T-helper 22 cell (primary cell): ENCODE measurements at places on chromosomes 4 and X.

- DNase-seq = no peak
Observed at GRCh38 chr4:2280531-2281300, 18.8 kb upstream of the MXD4 start.

- DNase-seq = no peak
Observed at GRCh38 chr4:76584241-76585152, 149.5 kb downstream of the SHROOM3 start.

DNA sequence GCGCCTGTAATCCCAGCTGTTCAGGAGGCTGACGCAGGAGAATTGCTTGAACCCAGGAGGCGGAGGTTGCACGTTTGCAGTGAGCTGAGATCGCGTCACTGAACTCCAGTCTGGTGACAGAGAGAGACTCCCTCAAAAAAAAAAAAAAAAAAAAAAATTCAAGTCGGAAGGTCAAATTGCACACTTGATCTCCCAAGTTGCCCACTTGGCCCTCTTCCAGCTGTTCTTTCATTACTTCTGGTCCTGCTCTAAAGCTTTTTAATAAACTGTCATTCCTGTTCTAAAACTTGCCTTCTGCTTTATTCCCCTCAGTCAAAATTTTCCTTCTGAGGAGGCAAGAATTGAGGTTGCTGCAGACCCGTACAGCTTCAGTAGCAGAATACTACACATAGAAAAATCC is 2358.0 kb downstream of the ARAP2 start:
- no peak for DNase-seq

GRCh38 chrX:141201962-141202361 is 25.0 kb upstream of the LDOC1 start:
- no peak for DNase-seq

- no peak for DNase-seq
Observed at GRCh38 chr4:120218981-120219380, 152.3 kb upstream of the MAD2L1 start.

- no peak for DNase-seq
Observed at GRCh38 chr4:169119536-169119935, 109.5 kb upstream of the CBR4 start.

DNA sequence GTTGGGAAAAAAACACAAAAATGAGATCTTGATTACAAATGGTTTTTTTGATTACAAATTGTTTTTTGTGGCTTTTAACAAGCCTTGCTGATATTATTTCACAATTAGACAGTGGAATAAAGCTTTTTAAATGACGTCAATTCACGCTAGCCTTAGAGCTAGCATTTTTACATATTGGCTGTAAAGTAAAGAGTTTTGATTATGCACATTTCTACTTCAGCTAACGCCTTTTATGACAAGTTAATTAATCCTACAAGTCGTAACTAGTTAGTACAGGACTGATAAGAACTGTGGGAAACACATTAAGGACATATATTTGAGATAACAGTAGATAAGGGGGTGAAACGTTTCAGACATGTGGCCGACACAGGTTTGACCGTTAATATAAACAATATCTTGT is 95.7 kb upstream of the ATXN3L start:
- no peak for DNase-seq

- no peak for DNase-seq
Observed at GRCh38 chr4:87734936-87735335, 64.4 kb upstream of the IBSP start.

- DNase-seq = no peak
Observed at GRCh38 chr4:24975510-24975909, 55.2 kb downstream of the LGI2 start.

DNA sequence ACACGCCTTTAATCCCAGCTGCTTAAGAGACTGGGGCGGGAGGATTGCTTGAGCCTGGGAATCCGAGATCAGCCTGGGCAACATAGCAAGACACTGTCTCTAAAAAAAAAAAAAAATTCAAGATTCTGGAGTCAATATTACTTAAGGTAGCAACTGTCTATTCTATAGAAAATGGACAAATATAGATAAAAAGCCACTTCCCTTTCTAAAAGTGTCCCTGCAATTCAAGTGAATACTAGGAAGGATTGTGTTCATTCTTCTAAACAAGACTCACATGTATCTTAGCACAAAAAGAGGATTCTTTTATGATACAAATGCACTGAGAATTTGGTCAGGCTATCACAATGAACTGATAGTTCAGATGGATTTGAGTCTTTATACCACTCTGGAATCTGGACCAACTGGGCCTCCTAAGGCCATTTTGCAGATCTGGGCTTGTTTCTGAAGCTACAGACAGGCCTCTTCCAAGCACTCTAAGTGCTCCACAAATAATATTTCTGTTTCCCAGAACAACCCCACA is 7.0 kb downstream of the PKD2 start:
- DNase-seq = no peak

DNA sequence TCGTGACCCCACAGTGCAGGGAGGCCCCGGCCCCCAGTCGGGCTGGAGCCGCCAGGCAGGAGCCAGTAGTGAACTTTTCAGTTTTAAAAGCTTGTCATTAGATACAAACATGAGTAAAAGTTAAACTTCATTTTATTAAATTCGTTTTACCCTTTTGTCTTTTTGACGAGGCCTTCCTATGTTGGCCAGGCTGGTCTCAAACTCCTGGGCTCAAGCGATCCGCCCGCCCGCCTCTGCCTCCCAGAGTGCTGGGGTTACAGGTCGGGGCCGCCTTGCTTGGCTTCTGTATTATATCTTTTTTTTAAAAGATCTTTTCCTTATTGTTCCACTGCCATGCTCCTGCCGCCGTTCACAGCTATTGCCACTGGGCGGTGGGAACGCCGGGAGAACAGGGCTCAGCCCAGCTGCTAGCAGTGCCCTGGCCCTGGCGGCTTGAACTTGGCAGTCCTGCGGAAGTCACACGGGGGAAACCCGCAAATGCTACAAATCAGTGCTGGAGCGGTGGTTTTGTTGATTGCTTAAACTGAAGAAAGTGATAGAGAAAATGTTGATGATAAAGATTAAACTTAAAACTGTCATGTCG is 968 bp upstream of the NELFA start:
- peak; percentile 45 for DNase-seq

DNA sequence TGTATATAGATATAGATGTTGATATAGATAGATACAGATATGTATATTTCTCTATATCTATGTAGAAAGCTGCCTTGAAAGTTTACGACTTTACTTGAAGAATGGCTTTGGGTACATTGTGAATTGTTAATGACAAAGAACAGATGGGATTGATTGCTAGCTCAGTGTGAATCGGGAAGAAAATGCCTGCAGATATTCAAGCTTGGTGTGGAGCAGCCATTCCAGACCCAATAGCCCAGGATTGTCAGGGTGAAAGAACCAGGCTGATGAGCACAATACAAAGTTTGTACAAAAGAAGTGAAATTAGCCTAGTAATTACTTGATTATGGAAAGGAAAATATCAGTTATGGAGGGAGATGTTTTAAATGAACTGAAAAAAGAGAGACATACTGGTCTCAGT is 946.2 kb downstream of the STPG2 start:
- no peak for DNase-seq

- DNase-seq = no peak
Observed at GRCh38 chrX:150731795-150732194, 38.6 kb downstream of the MTMR1 start.
